ENCODE measurements at places on chromosomes 12 and 14.

DNA sequence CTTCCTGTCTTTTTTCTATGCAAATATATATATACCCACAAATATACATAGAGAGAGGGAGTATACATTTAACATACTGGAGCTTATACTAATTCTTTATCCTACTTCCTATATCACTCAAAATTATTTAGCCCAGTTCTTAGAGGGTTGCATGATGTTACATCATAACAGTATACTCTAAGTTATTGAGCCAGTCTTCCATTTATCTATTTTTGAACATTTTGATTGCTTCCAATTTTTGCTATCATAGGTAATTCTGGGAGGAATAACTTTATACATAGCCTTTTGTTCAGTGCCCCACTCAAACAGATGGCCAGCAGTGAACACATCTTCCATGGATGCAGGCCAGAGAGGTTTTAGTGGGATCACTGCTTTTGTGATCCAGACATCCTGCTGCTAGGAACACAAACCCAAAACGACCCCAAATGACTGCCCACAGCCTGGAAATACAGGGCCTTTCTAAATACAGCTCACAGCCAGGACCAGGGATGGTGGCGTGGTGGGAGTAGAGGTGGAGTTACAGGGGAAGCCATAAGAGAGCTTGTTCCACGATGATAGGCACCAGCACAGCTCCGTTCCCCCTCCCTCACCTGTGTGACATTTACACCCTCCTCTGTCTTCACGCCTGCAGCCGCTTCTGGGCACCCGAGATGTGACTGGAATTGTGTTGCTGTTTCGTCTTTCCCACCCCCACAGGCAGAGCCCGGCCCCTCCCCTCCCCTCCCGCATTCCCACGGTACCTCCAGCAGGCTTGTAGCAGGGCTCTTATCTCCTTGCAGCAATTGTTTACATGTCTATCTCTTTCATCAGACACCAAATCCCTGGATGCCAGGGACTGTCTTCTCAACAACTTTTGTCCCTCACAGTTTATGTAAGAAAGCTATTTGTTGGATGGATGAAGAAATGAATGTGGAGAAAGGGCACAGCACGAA lies 30.7 kb upstream of the HDAC7 start:
- H3K27me3 ChIP-seq: no peaks in the 10 kb centered on the region
- no peaks in the 10 kb centered on the region for H3K36me3 ChIP-seq
- no peak overlapping the region for H3K27ac ChIP-seq
- no peak overlapping the region for H3K4me3 ChIP-seq
- H3K4me1 ChIP-seq: peaks cover 13% of the 10 kb centered on the region

DNA sequence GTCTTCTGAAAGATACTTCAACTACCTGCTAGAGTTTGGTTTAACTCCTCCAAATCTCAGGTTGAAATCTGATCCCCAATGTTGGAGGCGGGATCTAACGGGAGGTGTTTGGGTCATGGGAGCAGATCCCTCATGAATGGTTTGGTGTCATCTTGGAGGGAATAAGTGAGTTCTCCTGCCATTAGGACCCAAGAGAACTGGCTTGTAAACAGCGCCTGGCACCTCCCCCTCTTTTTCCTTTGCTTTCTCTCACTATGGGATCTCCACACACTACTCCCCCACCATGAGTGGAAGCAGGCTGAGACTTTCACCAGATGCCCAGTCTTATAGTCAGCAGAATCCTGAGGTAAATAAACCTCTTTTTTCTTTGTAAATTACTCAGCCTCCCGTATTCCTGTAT lies 2.5 kb downstream of the CNIH1 start:
- H3K27ac ChIP-seq: no peak overlapping the region
- H3K36me3 ChIP-seq: no peaks in the 10 kb centered on the region

GRCh38 chr14:100429537-100429936 lies 106.4 kb downstream of the SLC25A47 start:
- no peak overlapping the region for H3K27ac ChIP-seq
- DNase-seq: no peak
- no peaks in the 10 kb centered on the region for H3K36me3 ChIP-seq
- no peak overlapping the region for H3K4me3 ChIP-seq
- H3K27me3 ChIP-seq: no peaks in the 10 kb centered on the region

DNA sequence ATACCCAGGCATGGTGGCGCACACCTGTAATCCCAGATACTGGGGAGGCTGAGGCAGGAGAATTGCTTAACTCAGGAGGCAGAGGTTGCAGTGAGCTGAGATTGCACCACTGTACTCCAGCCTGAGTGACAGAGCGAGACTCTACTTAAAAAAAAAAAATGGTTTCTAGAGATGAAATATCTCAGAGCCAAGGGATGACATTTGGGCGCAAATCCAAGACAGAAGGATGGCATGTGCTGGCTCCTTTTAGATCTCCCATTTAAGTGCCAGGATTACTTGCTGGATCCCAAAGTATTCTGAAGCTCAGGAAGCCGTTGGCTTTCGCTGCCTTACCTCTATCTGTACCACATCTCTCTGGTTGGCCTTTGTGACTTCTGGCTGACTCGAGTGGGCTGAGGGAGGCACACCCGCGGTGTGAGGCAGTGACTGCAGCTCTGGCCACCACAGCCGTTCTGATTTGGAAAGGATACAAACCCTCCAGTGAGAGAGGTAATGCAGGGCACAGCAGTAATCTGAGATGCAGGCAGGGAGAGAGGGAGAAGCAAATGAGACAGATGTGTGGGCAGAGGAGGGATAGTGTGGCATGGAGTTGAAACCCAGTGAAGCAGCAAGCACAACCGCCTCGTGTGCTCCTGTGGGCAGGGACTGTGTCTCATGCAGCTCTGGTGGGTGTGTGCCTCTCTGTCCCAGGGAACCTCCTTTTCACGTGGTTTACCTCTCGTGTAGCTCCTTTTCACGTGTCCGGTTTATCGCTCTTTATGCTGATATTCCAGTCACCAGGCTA lies 4.9 kb downstream of the B4GALNT3 start:
- H3K4me3 ChIP-seq: no peak overlapping the region
- no peak for DNase-seq
- H3K4me1 ChIP-seq: no peaks in the 10 kb centered on the region
- no peak overlapping the region for H3K27ac ChIP-seq
- H3K36me3 ChIP-seq: no peaks in the 10 kb centered on the region
- peaks cover 20% of the 10 kb centered on the region for H3K27me3 ChIP-seq

Data from H1 (cell line).